ENCODE measurements at places on chromosomes 16 and 17.

GRCh38 chr16:55543472-55543871, 23.0 kb upstream of the CAPNS2 start:
- no peak for DNase-seq

GRCh38 chr17:28615260-28615940, 1.4 kb upstream of the RSKR start:
- DNase-seq: no peak

GRCh38 chr16:14373896-14374295, 256.2 kb downstream of the PARN start:
- no peak for DNase-seq

- DNase-seq: no peak
Measured at GRCh38 chr17:31328160-31328535, 6.7 kb upstream of the EVI2A start.

DNA sequence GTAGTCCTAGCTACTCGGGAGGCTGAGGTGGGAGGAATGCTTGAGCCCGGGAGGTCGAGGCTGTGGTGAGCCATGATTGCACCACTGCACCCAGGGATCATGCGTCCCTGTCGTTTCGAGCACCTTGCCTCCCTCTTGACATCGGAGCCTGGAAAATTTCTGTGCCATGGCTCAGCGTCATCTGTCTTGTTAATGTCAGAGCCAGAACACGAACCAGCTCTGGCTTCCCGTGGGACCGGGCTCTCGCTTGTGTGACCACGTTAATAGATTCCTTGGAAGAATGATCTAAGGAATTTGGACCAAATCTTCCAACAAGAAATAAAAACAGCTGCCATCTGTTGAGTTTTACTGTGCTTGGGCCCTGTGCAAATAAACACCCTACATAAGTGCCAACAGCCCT, 117.7 kb downstream of the ABCC1 start:
- DNase-seq: no peak

DNA sequence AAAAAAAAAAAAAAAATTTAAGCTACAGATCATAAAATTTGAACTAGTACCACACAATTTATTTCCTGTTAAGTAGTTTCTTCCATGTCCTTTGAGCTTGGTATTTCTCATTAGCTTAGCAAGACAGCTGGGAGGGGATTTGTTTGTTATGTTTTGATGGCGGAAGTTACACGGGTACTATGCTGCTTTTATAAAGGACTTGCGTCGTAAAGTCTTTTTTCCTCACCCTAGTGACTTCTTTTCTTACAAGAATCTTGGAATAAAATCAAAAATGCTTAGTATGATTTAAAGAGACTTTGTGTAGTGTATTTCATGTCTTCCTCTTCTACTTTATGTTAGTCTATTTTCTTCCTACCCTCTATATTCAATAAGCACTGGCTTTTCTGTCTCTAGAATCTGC, 89.1 kb downstream of the NLK start:
- DNase-seq: no peak

DNA sequence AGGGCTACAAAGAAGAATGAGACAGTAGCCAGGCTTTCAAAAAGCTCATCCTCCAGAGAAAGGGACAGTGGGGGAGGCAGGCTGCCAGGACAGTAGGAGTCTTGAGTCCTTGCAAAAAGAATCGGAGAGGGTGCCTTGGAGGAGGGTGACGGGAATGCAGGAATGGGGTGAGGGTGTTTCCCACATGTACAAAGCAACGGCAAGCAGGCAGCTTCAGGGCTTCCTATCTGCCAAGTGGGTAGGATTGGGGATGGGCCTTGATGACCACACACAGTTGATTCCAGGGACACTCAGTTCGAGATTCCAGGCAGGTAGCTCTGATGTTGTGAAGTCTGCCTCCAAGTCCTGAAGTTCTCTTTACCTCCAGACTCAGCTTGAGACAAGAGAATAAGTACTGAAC, 54.4 kb downstream of the C17orf67 start:
- DNase-seq: no peak
